Stimulated activated CD8-positive, alpha-beta memory T cell treated with anti-CD3 and anti-CD28 coated beads, Interleukin-7, amount 100 ng/mL, for 1 hour (primary cell): ENCODE measurements at places on chromosomes 7 and 10.

GRCh38 chr7:38391751-38392150 is 118.3 kb upstream of the TARP start:
- DNase-seq = no peak

GRCh38 chr10:110818311-110819256 is 53.1 kb upstream of the PDCD4 start:
- DNase-seq = no peak

- no peak for DNase-seq
Measured at GRCh38 chr7:137820677-137821420, 25.9 kb downstream of the DGKI start.

GRCh38 chr7:68203251-68203650 is 1206.6 kb downstream of the TYW1 start:
- DNase-seq = no peak

GRCh38 chr7:29019896-29020295 is 61.8 kb upstream of the TRIL start:
- no peak for DNase-seq

DNA sequence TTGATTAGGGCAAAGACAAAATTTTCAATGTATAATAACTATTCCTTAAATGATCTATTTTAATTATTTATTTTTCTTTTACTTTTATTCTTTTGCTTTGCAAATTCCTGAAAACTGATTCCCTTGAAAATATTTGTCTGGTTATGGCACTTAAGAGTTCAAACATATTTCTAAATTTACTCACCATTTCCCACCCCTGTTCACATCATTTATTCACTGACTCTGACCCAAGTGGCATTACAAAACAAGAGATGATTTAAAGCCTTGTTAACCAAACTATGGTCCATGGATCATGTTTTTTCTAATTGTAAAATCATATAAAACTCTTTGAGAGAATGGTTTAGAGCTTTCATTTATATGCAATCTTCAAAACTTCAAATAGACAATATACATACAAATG is 1256.1 kb upstream of the LRRN3 start:
- no peak for DNase-seq

DNA sequence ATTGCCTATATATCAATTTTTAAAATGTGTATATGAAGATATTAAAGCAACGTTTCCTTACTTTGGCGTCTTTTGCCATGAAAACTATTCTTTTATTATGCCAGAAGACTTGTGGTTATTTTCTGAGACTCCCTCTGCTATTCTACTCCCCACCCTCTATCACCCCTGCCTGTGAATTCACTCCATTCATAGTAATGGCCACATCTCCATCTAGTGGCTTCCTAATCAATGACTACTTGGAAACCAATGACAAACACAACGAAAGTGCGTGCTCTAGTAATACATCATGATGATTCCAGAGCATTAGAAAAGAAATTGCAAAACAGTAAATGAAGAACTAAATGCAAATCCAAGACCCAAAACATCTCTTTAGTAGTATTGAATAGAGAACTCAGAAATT is 186.7 kb upstream of the HGF start:
- DNase-seq = no peak

- DNase-seq = no peak
Measured at GRCh38 chr7:124033095-124033806, 384 bp upstream of the TMEM229A start.

- DNase-seq = no peak
Measured at GRCh38 chr10:130786365-130786966, 525.1 kb downstream of the TCERG1L start.

DNA sequence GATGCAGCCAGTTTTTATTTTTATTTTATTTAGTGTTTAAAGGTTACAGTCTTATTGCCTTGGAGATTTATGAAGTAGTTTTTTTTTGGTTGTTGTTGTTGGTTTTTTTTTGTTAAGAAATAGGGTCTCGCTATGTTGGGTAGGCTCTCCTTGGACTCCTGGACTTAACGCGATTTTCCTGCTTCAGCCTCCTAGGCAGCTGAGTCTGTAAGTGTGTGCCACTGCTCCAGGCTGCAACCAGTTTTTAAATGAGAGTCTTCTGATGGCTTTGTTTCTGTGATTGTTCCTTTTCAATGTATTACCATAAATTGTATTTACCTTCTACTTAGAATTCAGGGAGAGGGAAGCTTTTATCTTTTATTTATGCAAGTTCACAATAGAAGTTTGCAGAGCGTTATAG is 62.8 kb downstream of the BICC1 start:
- DNase-seq = no peak

DNA sequence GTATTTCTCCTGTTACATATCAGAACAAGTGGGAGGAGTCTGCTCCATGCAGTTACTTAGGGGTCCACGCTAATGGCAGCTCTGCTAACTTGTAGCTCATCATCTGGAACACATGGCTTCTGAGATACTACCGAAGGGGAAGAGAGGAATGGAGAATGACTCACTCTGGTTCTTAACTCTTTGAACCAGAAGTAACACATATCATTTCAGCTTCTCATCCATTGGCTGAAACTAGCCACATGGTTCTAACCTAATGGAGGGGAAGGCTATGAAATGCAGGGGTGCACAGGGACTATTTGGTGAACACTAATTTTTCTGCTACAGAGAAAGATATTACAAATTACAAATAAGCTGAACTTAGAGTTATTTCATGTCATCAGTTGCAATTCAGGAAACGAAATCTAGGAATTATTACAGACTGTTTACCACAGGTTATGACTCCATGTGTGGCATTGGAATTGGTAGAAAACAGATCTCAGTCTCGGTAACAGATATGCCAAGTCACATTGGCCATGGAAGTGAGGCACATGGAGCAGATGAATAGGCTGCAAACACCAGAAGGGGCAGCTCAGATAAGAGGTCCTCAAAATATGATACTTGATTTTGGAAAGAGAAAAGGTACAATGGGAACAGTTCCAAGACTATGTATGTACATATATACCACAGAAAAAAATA is 9.4 kb upstream of the KAT6B start:
- no peak for DNase-seq

DNA sequence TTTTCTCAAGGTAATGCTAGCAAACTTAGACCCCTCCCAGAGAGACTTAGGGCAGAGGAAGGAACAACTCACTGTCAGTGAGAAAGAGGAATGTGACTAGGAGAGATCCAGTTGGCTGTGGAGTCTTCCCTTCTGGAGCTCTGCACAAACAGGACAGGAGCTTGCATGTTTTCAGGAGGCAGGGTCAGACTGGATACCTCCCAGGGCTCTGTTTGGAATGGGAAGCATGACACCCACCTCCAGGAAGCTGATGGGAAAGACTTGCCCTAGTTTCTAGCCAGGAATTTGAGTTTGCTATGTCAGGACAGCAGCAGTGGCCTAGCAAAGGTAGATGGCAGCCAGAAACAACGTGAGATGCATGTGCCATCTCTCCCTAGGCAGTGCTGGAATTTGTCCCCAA is 40.6 kb downstream of the GHRHR start:
- no peak for DNase-seq

GRCh38 chr10:113709221-113709838 is 29.6 kb downstream of the CASP7 start:
- DNase-seq = no peak

- DNase-seq = no peak
Measured at GRCh38 chr7:157573244-157573643, 236.4 kb downstream of the DNAJB6 start.

- no peak for DNase-seq
Measured at GRCh38 chr7:98460902-98461301, 60.0 kb upstream of the BAIAP2L1 start.

- no peak for DNase-seq
Measured at GRCh38 chr10:86979977-86980448, 11.7 kb downstream of the ADIRF start.

DNA sequence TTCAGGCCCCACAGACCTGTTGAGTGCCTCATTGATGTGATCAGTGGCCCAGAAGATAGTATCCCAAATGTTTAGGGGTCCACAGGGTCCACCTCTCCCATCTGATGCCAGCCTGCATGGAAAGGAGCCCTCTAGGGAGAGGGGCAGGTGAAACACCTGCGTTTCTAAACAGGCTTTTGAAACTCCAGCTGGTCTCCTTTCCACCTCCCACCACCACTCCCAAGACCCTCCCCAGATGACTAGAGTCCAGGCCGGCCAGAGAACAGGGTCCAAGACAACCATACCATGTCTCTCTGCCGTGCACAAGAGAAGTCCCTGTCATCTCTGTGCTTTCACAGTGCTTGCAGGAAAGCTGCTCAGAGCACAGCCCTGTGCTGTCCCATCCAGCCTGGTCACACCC is 105.0 kb upstream of the NANOS1 start:
- no peak for DNase-seq

DNA sequence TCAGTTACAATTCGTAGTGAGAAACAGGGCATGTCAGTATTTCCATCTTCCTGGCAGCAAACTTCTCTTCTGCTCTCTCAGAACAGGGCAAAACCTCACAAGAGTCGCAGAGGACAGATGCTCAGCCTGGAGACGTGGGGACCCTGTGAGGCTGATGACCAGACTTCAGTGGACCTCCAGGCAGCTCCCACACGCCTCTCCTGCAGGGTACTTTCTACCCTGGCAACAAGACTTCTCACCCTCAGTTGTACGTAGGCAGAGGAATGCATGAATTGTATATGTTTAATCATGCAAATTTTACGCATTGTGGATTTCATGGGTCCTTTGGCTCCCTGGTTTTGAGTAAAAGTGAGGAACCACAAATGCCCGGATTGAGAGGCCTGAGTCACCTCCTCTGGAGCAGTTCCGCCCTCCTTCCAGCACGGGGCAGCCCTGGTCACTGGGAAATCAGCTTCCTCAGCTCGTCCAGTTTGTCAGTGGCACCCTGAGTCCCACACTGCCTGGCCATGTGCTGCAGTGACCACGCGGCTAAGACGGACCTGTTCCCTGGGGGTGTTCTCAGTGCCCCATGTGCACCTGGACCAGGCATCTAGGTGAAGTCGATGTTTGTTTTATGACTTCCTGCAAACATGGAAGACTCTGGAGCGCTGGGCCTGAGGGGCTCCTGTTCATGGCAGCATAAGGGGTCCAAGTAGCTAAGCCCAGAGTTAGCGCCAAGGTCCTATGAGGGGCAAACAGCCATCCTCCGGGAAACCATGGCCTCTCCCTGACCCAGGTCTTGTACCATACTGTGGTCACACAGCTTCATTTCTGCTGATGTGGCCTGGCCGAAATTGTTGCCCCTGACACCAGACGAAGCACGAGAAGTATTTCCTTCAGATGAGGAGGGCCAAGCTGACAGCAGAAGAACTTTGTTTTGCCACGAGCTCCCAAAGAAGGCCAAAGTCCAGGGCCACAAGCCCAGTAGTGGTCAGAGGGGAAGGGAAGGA is 165.1 kb downstream of the TNS3 start:
- no peak for DNase-seq

DNA sequence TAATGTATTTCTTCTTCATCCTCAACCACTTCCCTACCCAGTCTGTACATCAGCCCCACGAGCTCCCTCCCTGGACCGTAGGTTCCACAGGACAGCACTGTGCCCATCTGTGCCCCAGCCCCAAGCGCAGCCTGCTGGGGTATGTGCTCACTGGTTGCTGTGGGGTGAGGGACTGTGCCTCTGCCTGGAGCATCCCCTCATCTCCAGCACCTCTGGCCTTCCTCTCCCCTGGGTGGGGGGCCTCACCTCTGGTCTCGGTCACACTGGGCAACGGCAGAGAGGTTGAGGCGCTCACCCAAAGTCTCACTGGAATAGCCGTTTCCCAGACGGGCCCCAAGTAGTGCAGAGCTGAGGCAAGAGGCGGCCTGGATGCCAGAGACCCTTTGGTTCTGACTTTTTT is 1.5 kb upstream of the PRKAR1B start:
- DNase-seq = no peak

DNA sequence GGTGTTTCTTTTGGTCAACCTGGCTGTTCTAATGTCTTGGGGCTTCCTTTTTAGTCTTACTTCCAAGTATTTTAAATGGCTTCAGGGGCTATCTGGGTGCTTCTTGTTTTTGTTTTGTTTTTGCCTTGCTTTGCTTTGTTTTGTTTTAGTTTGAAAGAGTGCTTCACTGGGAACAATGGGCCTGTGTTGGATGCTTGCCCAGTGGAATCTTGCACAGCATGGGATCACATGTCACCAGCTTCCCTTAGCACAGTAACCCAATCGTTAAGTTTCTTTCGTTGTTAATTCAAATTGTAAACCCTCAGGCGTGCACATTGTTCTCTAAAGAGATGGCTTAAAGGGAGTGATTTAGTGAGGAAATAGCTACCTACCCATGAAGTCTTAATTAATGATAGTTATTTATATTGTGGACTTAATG is 8.9 kb downstream of the COL17A1 start:
- no peak for DNase-seq

DNA sequence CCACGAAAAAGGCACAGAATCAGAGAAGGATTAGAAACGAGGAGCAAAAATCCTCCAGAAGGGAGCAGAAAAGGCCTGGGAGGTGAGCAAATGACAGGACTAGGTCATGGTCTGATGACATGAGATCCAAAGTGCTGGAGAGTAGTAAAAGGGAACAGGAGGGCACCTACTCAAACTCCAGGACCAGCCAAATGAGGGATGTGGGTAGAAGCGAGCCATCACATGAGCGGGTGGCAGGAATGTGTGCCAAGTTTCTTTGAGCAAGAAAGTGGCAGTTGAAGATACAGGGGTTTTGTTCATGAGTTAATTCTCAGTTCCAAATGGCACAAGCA is 112.6 kb downstream of the RNF32 start:
- DNase-seq = no peak

GRCh38 chr10:30219971-30220751 is 128.9 kb downstream of the MTPAP start:
- DNase-seq = no peak

DNA sequence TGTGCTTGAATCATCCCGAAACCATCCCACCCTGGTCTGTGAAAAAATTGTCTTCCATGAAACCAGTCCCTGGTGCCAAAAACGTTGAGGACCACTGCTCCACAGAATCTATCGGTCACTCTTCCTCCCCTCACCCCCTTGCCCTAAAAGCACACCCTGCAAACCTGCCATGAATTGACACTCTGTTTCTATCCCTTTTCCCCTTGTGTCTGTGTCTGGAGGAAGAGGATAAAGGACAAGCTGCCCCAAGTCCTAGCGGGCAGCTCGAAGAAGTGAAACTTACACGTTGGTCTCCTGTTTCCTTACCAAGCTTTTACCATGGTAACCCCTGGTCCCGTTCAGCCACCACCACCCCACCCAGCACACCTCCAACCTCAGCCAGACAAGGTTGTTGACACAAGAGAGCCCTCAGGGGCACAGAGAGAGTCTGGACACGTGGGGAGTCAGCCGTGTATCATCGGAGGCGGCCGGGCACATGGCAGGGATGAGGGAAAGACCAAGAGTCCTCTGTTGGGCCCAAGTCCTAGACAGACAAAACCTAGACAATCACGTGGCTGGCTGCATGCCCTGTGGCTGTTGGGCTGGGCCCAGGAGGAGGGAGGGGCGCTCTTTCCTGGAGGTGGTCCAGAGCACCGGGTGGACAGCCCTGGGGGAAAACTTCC is 784 bp upstream of the SERPINE1 start:
- DNase-seq = no peak

DNA sequence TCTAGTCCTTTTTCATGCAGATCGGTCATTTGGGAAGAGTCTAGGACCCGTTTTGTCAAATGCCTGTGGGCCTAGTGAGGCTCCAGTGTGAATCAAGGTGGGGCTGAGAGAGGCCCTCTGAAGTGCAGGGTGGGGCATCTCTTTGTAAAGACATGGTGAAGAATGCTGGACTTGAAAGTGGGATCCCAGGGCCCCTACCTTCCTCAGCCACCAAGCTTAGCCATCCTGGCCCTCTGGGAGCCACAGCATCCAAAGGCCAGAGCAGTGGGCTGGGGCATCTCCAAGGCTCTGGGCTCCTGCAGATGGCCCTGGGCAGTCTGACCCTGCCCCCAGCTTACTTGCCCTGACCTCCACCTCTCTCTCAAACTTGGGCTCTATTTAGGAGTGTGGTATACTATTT is 78.5 kb downstream of the ADCY1 start:
- no peak for DNase-seq

GRCh38 chr10:103990121-103990520 is 23.2 kb downstream of the SLK start:
- DNase-seq = no peak
